NCI-H774 (cell line): ENCODE measurements at places on chromosomes 13 and 19.

DNA sequence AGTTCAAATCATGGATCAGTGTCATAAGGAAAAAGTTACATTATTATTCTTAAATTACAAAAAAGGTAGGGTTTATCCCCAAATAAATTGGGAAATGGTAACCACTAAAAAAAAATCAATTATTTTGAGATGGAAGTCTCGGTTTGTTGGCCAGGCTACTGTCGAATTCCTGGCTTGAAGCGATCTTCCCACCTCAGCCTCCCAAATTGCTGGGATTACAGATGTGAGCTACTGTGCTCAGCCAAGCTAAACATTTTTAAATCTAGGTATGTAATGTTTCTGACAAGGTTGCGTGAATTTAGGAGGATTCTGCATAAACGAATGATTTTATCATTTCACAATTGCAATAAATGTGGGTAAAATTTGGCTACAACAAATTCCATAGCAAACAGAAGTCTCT, 2.0 kb downstream of the NAA16 start:
- DNase-seq = no peak

GRCh38 chr19:41356984-41357739, 3.4 kb upstream of the TGFB1 start:
- no peak for DNase-seq

DNA sequence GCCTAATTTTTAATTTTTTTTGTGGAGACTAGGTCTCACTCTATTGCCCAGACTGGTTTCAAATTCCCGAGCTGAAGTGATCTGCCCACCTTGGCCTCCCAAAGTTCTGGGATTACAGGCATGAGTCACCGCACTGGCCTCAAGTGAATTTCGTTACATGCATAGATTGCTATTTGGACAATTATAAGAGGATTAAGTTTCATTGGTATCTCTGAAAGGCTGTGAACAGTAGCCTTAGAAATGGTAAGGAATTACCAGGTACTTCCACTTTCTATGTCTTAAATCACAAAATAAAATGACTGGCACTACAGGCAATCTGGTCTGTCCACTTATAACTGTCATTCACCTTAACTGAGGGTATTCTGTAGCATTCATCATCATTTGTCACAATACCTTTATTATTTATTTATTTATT, 2.9 kb upstream of the CCDC9 start:
- no peak for DNase-seq

- no peak for DNase-seq
These were observed 54.5 kb downstream of the DNAJC15 start for GRCh38 chr13:43077906-43078305.

DNA sequence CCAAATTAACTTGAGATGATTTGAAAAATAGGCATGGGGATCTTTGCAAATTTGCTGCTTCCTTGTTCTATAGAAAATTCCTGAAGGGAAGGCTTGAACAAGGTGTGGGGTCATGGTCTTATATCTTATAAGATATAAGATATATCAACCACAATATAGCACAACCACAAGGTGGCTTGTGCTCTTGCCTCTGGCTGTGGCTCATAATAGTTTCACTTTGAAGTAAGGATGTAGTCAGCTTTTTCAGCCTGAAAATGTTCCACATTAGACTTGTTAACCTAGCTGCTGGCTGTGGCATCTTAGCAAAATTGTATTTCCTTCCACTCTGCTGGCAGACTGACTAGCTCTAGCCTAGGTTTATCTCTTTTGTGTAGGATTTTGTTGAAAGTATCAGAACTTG, 169.7 kb downstream of the KLF5 start:
- no peak for DNase-seq

DNA sequence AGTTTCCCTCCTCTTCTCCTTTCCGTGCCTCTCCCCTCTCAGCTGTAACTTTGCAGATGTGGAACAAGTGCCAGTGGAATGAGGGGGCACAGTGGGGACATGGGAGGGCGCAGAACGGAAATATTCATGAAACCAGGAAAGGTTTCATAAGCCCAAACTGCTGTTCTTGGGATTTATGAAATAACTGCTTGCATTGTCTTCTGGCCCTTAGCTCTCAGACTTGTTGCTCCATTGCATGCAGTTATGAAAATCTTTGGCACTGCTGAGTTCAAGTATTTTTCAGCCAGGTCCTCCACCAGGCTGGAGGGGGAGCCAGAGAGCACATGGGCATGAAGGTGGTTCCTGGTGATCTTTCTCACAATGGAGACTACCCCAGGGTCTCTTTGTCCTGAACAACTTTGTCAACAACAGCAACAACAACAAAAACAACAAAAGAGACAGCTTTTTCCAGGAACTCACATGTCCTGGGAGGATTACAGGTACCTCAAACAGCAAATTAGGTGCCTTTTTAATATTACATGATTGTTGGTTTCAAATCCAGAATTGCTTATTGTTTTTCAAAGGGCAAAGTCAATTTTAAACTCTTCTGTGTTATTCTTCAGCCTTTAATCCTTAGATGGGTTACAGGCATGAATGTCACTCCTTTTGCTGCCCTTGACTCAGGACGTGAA, 1.5 kb downstream of the RGCC start:
- DNase-seq = no peak

DNA sequence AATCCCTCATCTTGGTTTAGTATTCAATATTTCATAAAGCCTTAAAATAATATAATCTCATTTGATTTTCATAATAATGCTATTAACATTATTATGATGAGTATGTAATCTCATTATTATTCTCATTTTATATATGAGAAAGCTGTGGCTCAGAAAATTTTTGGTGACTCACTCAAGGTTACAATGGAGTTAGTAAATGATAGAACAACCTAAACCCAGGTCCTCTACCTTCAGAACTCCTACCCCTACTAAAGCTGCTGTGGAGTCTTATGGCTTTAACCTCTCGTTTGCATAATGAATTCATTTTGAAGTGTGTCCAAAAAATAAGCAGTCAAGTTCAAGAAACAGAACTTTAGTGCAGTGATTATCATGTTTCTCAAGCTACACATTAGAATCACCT, 226.3 kb downstream of the TBC1D4 start:
- no peak for DNase-seq

DNA sequence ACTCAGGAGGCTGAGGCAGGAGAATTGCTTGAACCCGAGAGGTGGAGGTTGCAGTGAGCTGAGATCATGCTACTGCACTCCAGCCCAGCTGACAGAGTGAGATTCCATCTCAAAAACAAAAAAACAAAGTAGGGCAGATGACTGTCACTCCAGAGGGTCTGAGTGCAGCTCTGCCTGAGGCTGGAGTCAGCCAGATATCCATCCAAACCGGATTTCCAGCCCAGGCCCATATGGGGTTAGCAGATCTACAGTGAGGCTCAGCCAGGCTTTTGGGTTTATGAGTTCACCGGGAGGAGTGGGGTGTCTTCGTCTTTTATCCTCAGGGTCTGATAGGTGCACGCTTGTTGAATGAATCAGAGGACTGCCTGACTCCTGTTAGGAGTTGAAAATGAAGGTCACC, 19.0 kb downstream of the LAMP1 start:
- DNase-seq = no peak

- DNase-seq = no peak
These were observed 394.7 kb upstream of the KLF12 start for GRCh38 chr13:74528734-74529513.

DNA sequence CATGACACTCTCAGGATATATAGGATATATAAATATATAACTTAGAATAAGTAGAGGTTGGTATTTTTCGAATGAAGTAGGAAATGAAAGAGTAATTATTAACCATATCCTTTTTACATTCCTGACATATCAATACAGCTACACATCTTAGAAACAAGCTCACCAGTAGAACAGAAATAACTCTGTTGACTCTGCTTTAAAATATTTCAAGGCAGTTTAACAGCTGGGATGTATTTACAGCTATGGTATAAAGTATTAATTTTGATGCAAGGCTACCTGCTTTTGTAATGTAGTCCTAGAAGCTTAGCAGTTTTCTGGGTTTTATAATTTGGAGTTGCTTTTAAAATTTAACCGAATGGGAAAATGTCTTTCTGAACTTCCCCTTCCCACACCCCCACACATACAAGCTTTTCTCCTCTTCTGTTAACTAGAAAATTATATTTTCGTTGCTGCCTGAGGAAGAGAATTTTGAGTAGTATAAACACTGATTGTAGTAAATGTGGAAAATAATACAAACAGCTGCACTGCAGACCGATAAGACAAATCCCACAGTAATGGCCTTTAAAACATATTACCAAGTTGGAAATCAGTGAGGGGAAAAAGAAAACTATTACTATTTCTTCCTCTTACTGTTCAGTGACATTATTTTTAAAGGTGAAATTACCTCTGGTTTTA, 147.7 kb downstream of the GGACT start:
- DNase-seq = no peak

- no peak for DNase-seq
These were observed 82.8 kb downstream of the SIPA1L3 start for GRCh38 chr19:37989855-37990254.

GRCh38 chr19:33048806-33049676, 15.6 kb downstream of the RHPN2 start:
- DNase-seq = no peak

GRCh38 chr19:5801796-5802619, 2.9 kb upstream of the NRTN start:
- DNase-seq = no peak

DNA sequence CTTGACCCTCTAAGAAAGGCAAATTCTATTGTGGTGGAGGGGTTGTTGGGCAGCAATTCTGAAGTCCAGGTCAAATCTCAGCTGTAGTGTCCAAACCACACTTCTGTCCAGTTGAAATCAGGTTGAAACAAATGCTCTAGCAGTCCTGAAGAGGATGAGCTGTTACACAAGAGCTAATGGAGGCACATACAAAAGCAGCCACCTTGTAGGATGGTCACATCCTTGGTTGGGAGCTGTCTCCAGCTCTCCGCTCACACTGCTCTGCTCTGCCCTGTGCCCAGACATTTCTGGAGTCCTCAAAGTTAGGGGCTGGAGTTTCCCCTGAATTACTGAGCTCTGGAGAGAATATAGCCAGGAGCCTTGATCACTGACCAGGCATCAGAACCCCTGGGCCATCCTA, 47.2 kb downstream of the GPR12 start:
- no peak for DNase-seq

- DNase-seq = no peak
These were observed 8.0 kb downstream of the AKAP11 start for GRCh38 chr13:42279986-42280385.

GRCh38 chr19:58558623-58559274, 338 bp upstream of the UBE2M start:
- DNase-seq = no peak

- no peak for DNase-seq
These were observed 3.2 kb downstream of the MAB21L1 start for GRCh38 chr13:35473206-35473775.

- DNase-seq = no peak
These were observed 9.1 kb upstream of the EPHX3 start for GRCh38 chr19:15241259-15241910.

DNA sequence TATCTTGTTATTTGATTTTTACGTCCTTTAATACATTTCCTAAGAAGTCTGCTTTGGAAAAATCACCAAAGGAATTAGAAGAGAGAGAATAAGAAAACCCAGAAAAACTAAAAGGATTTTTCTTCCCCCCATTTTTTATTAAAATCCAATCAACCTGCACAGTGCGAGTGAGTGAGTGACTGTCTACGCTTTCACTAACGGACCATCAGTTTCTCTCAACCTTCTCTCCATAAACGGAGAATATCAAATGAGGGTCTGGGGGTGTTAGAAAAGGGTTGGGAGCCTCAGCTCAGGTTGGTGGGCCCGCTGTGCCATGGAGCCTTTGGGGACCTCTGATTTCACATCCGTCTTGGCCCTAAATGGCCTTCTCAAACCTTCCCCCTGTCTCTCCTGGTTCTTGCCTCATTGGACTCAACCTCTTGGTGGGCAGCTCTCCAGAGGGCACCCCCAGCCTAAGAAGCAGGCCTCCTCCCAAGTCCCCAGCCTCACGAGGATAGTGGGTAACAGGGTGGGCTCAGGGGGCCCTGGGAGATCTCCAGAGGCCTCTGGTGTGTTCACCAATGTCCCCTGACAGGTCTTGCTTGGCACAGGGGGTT, 763 bp upstream of the LRP3 start:
- no peak for DNase-seq

- no peak for DNase-seq
These were observed 17.8 kb downstream of the BIVM start for GRCh38 chr13:102816708-102817107.

DNA sequence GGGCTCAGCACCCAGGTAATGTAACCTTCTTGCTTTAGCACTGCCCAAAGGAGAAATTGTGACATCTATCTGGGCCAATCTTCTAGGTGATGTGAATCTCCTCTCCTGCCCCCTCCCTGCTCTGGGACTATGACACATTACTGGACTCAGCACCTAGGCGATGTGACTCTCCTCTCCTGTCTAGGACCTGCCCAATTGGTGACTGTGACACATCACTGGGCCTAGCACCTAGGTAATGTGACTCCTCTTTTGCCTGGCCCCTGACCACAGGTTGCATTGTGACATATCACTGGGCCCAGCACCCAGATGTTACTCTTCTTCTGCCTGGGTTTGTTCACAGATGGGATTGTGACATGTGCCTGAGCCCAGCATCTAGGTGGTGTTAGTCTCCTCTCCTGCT, 45.0 kb downstream of the ZNF85 start:
- DNase-seq = no peak

GRCh38 chr13:113110048-113110851, 4.7 kb downstream of the F7 start:
- no peak for DNase-seq

DNA sequence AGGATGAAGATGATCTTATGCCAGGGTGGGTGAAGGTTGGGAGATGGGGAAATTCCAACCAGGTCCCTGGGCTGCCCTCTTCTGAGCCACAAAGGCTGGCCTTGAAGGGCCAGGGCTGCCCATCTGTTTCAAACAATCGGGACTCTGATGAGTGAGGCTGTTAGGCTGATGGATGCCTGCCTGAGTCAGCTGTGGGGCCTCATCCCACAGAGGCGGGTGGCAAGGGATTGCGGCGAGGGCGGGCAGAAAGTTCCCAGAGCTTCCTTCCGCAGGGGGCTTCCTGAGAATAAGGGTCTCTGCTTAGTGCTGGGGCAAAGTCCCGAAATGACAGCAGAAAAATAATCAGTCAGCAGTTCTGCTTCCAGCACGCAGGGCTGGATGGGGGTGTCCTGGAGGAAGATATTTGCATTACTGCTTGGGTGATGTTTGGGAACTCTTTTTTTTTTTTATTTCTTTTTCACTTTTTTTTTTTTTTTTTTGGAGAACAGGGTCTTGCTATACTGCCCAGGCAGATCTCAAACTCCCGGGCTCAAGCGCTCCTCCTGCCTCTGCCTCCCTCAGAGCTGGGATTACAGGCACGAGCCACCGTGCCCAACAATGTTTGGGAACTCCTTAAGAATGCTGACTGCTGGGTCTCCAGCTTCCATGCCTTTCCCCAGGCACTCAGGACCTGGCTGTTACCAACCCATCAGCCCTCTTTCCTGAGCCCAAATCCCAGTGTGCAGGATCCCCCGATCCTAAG, 14.1 kb downstream of the SH3GL1 start:
- no peak for DNase-seq
